ENCODE measurements at places on chromosomes 2 and 18.

DNA sequence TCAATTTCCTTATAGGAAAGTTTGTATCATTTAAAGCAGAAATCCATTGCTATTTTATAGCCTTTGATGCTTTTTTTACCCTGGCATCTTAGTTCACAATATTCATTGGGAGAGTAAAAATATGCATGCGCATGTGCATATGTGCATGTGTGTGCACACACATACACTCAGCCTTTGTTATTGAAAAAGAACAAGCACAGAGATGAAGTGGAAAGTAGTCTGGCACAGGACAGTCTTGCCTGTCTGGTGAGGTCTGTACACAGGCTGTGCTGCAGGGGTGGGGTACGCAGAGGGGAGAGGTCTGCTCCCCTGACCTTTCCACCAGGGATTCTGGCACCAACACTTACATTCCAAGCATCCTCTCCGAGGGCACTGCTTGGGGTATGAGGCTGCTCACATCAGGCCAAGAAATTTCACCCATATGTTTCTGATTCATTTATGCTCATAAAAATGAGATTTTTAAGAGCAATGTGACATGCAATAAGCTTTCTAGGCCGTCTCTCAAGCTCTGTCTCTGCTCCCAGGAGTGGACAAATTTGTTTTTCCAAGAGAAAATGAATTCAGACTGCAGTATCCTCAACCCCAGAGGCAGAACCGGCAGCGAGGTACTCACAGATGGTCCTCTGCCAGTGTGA is 237.2 kb downstream of the INSIG2 start:
- no peak for DNase-seq

GRCh38 chr2:45860136-45861121 is 209.0 kb downstream of the PRKCE start:
- peak; percentile 50 for DNase-seq

- DNase-seq: no peak
Measured at GRCh38 chr18:32160547-32160946, 29.3 kb upstream of the MEP1B start.

- DNase-seq: no peak
Measured at GRCh38 chr2:187310701-187311100, 137.4 kb downstream of the CALCRL start.

- DNase-seq: peak; percentile 46
Measured at GRCh38 chr2:22355816-22356433, 1029.1 kb upstream of the KLHL29 start.

DNA sequence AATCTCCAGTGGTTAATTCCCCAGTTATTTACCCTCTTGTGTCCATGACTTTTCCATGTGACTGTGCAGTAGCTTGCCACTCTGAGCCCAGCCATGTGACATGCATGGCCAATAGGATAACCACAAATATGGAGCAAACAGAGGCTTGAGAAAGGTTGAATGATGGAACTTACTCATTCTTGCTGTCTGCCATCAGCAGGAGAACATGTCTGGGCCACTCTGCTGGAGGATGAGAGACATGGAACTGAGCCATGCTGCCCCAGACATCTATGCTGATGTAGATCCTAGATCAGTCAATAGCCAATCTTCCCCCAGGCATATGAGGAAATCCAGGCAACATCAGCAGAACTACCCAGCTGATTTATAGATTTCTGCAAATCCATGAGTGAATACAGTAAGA is 992.3 kb upstream of the FANCL start:
- no peak for DNase-seq

GRCh38 chr2:135056790-135057189 is 4.7 kb downstream of the RAB3GAP1 start:
- peak; percentile 13 for DNase-seq

GRCh38 chr18:64986906-64987495 is 763.8 kb upstream of the CDH7 start:
- no peak for DNase-seq

- DNase-seq: no peak
Measured at GRCh38 chr2:239144713-239144999, 256.2 kb downstream of the HDAC4 start.

- DNase-seq: no peak
Measured at GRCh38 chr2:27323596-27324285, 844 bp upstream of the MPV17 start.

DNA sequence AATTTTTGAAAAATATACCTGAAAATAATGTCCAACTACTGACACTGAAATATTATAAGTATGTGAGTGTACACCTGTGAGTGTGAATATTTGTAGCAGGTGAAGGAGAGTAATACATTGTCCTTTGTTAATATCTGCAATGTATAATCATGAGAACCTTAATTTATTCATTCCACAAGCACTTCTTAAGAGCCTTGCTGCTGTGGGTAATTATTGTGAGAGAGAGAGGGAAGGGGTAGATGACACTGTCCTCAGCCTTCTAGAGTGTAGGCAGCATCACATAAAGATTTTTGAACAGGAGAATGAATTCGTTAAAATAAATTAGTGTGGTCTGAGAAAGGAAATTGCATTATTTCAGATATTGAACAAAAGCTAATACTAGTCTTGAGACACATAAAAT is 157.2 kb downstream of the MAP2 start:
- no peak for DNase-seq

GRCh38 chr2:178306352-178307073 is 112.2 kb downstream of the OSBPL6 start:
- DNase-seq: peak; percentile 62

- DNase-seq: no peak
Measured at GRCh38 chr2:164474873-164475272, 146.4 kb downstream of the GRB14 start.

DNA sequence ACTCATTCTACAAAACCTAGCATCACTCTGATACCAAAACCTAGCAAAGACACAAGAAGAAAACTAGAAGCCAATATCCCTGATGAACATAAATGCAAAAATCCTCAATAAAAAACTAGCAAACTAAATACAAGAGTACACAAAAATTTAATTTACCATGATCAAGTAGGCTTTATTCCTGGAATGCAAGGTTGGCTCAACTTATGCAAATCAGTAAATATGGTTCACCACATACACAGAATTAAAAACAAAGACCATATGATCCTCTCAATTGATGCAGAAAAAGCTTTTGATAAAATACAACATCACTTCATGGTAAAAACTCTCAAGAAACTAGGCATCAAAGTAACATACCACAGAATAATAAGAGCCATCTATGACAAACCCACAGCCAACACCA is 188.3 kb downstream of the ETAA1 start:
- DNase-seq: no peak

- no peak for DNase-seq
Measured at GRCh38 chr18:36255072-36255698, 42.3 kb upstream of the FHOD3 start.

- no peak for DNase-seq
Measured at GRCh38 chr2:219852626-219853025, 225.2 kb downstream of the SLC4A3 start.

Measured in ACHN (cell line).